Memory B cell (primary cell): ENCODE measurements at places on chromosomes 5 and 9.

- H3K27ac ChIP-seq: no peak overlapping the region
- no peaks in the 10 kb centered on the region for H3K36me3 ChIP-seq
- peak; percentile 40 for DNase-seq
- H3K27me3 ChIP-seq: peaks cover 6% of the 10 kb centered on the region
- H3K4me1 ChIP-seq: peaks cover 5% of the 10 kb centered on the region
Observed at GRCh38 chr5:58891086-58891970, 308.5 kb downstream of the RAB3C start.

GRCh38 chr9:127419348-127419747 lies 4.8 kb upstream of the ZNF79 start:
- H3K36me3 ChIP-seq: peaks cover 2% of the 10 kb centered on the region
- H3K4me3 ChIP-seq: no peak overlapping the region
- DNase-seq: no peak

GRCh38 chr5:156051972-156052371 lies 275.0 kb upstream of the SGCD start:
- H3K27ac ChIP-seq: no peak overlapping the region
- H3K4me1 ChIP-seq: no peaks in the 10 kb centered on the region
- no peak overlapping the region for H3K4me3 ChIP-seq
- DNase-seq: no peak
- H3K27me3 ChIP-seq: no peaks in the 10 kb centered on the region
- H3K36me3 ChIP-seq: no peaks in the 10 kb centered on the region

GRCh38 chr5:59685793-59686192 lies 207.7 kb downstream of the PDE4D start:
- peaks cover 2% of the 10 kb centered on the region for H3K36me3 ChIP-seq
- H3K4me1 ChIP-seq: peaks cover 9% of the 10 kb centered on the region
- DNase-seq: no peak
- H3K4me3 ChIP-seq: no peak overlapping the region
- H3K27ac ChIP-seq: peak overlapping the region; percentile 18
